Activated CD8-positive, alpha-beta memory T cell treated with anti-CD3 and anti-CD28 coated beads for 1 hour (primary cell): ENCODE measurements at places on chromosomes 6 and 20.

- DNase-seq = no peak
These were observed 348.9 kb upstream of the ZFP64 start for GRCh38 chr20:52540509-52540908.

DNA sequence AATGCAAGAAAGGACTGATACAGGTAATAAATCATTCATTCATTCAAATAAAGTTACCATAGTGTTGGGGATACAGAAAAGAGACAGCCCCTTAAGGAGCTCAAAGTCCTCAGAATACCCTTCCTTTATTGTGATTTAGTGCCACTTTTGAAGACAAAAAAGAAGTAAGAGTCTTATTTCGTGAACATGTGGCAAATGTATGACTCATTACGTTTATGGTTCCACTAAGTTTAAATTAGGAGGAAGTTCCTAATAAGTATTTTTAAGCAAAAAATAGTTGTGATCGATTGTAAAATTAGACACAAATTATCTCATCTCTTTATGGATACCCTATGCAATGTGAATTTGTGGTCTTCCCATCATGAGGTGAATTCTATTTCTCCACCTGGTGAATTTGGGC lies 38.5 kb upstream of the GCLC start:
- no peak for DNase-seq

- DNase-seq = no peak
These were observed 58.9 kb downstream of the THBS2 start for GRCh38 chr6:169194737-169195136.

DNA sequence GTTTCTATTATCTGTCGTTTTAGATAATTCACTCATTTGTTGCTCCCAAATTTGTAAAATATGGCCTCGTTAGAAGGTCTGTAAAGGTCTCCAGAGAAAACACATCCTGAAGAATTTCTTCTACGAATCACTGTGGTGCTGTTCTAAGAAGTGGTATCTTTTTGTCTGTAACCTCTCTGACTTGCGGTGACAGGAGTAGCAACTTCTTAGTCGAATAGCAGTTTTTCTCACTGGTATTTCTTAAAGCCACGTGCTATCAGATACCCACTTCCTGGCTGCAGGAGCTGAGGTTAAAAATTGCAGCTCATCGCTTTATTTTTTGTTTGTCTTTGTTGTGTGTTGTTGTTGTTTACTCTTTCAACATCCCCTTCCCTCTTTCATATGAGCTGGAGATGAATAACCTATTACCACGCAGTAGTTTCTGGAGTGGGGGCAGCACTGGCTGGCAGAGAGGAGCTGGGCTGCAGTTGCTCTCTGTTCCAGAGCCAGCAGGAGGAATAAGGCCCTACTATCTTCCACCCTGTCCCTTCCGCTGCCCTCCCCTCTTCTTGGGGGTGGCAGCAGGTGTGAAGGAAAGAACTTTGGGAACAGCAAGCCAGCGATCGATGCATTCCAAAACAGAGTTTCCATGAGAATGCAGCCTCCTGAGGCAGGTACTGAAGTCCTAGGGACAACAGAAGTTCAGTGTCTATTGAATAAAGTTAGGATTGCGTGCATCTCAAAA lies 64.7 kb downstream of the C6orf118 start:
- DNase-seq = no peak

- DNase-seq = no peak
These were observed 435.5 kb upstream of the PLCB4 start for GRCh38 chr20:8633366-8633765.

DNA sequence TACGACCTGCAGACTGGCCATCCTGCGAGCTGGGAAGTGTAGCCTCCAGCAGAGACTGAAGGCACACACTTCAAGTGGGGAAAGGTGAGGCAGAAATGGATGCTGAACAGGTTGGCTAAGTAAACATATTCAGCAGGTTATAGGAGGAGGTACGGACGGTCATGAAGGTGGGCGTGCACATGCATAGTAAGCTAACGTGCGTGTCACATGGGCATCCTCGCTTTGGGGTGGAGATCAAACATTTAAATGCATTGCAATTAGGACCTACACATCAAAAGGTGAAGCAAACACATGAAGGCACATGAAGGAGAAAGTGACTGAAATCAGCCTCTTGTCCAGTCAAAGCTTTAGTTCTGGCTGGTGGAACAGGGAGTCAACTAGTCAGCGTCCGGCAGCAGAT lies 305.6 kb upstream of the EXOC2 start:
- no peak for DNase-seq

GRCh38 chr6:1686117-1687098 lies 76.7 kb downstream of the FOXC1 start:
- no peak for DNase-seq

GRCh38 chr6:130355572-130355971 lies 10.2 kb upstream of the TMEM200A start:
- DNase-seq = no peak

GRCh38 chr20:19453410-19453809 lies 241.0 kb downstream of the SLC24A3 start:
- no peak for DNase-seq

DNA sequence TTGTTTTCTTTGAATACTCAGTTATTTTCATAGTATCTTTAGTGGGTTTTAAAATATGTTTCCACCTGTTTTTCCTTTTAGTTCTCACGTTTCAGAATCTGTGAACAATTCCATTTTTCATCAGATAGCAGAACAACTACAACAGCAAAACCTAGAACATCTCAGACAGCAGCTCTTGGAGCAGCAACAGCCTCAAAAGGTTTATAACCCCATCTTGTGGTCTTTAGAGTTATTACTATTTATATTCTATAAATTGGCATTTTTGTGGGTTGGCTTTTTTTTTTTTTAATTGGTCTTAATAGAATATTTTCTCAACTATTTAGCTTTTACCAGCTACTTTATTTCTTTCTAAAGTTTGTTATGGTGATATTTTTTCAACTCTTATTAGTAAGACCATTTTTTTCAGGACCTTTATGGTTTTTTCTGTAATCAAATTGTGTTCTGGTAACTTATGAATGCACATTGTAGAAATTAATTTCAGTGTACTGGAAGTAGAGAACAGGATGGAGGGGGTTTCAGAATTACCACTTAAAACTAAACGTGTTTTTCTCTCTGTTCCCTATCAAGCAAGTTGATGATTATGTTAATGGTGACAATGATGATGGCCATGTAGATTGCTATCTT lies 72.2 kb downstream of the SCAF8 start:
- no peak for DNase-seq

- DNase-seq = no peak
These were observed 25.0 kb downstream of the TAB2 start for GRCh38 chr6:149342525-149342924.

- DNase-seq = no peak
These were observed 54.2 kb downstream of the RALY start for GRCh38 chr20:34047917-34048316.

GRCh38 chr6:14382678-14383236 lies 265.2 kb downstream of the CD83 start:
- DNase-seq = no peak

DNA sequence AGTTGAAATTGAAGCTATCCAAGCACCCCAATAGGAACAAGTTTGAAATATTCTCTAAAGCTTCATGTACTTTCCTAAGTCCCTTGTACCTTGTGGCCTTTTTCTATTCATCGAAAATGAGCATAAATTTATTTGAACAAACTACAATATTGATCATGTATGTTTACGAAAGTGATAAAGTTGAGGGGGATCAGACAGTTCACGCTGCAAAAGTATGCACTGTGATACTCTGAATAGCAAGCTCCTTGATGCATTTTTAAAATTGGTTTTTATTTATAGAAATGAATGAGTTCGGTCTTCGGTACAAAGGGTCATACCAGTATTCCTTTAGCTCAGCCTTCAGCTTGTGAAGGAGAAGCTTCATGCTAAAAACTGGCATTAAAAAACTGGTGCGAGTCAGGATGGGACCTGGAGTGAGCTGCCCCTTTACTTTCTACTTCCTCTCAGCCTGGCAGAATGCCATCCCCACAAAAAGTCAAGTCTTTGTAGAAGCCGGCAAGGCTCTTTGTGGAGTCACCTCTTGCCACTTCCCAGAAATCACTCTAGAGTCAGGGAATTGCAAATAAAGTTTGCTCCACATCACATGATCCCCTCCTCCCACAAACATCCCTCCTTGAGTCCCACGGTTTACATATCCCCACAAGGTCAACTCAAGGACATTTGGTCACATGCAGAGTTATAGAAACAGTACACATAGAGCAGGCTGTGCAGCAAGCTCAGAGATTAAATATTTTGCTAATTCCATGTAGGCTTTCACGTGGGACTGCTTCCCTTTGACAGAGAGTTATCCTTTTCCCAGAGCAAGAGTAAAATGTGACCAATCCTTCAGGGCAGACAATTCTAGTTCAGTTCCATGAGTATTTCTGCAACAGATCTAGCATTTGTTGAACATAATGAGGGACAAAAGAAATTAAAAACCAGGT lies 34.6 kb upstream of the ADGRF1 start:
- no peak for DNase-seq
